ENCODE measurements at places on chromosomes 7 and 10. TPM values are rescaled to one million over a fixed set of nuclear protein-coding genes. Genes with fewer than 3 reads are reported as not detected.

The CASP7 gene
- 35.4 TPM for total RNA-seq

The HOXA9 gene
- total RNA-seq, result 17.1 TPM

The SPDYE6 gene
- total RNA-seq, result not detected

DNA sequence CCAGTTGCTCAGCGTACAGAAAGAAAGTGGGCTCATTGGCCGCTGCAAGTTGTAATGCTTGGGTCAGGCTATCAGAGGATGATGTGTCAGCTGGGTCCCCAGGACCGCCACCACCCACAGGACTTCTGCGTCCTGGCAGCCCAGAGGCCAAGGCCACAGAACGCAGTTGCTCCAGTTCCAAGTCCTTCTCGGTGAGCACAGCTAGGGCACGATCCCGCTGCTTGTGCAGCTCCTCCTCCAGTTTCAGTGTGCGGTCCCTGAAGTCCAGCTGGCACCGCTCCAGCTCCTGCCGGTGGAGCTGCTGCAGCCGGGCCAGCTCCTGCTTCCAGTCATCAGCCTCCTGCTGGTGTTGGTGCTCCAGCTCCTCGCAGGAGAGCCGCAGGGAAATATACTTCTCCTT lies 3.0 kb downstream of the GCC1 start:
- peak; percentile 36 for DNase-seq

DNA sequence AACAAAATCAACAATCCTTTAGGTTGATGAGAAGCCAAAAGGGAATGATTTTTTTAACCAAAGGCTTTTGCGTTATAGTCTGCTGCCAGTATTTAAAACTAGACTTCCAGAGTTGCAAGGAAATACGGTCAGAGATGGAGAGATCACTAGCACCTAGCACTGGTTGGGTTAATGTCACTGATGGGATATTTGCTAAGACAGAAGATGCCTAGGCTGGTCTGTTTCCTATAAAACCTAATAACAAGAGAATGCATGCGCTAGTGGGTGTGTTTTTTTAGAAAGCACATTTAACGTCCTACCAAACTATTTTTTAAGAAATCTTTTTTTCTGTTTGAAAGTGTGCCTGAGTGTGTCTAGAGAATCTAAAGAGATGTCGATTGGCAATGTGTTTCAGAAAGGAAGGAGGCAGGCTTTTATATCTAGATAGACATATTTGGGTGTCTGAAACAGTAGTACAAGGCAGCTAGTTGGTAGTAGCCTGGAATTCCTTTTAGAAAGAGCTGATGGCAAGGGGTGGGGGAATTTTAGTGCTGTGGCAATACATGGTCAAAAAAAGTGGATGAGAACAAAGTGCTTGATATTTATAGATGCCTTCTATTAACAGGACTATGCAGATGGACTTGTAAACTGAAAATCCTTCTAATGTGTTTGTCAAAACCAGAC lies 863 bp downstream of the CALD1 start:
- peak; percentile 30 for DNase-seq

DNA sequence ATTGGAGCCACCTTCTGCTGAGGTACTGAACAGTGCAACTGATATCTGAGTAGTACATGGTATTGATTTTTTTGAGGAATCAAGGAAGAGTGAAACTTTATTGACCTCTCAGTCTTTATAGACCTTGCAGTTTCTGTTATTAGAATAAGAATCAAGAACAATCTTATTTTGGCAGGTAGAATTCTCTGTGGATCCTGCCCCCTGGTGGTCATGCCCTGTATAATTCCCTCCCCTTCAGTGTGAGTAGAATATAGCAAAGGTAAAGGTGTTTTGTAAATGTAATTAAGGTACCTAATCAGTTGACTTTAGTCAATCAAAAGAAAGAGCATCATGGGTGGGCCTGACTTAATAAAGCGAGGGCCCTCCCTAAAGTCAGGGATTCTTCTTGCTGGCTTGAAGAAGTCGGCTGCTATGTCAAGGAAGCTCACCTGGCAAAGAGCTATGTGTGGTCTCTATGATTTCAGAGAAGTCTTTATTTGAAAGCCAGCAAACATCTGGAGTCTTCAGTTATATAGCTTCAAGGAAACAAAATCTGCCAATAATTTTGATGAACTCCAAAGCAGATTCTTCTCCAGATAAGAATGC lies 142.8 kb downstream of the LSM5 start:
- peak; percentile 2 for DNase-seq

- DNase-seq, result no peak
Observed at GRCh38 chr10:63582690-63583089, 61.5 kb downstream of the REEP3 start.

GRCh38 chr10:1670541-1671365 lies 66.6 kb downstream of the ADARB2 start:
- DNase-seq, result no peak

GRCh38 chr7:112858838-112859237 lies 68.6 kb upstream of the TMEM168 start:
- no peak for DNase-seq

DNA sequence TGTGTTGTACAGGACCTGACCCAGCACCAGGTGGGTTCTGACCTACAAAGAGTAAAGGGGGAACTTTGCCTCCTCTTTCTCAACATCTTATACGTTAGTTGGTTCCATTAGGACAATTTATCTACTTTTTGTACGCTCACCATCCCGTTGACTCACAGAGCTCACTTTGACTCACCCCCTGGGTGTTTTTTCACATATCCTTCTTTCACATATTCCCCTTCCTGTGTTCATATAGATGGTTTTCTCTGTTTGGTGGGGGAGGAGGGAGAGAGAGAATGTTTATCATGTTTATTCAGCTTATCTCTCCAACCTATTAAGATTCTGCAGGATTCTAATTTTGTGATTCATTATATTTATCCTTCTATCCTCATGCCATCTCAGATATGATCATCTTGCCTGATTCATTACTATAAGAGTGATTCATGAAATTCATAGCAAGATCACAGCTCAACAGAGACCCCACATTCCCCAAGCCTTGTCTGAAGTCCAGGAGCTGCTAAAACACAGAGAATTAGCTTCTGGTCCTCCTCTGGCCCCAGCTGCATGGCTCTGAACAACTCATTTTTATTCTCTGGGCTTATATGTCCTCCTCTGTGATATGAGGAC lies 37.2 kb downstream of the PRSS2 start:
- DNase-seq, result no peak

GRCh38 chr10:118767297-118768040 lies 12.7 kb upstream of the CACUL1 start:
- DNase-seq, result no peak

DNA sequence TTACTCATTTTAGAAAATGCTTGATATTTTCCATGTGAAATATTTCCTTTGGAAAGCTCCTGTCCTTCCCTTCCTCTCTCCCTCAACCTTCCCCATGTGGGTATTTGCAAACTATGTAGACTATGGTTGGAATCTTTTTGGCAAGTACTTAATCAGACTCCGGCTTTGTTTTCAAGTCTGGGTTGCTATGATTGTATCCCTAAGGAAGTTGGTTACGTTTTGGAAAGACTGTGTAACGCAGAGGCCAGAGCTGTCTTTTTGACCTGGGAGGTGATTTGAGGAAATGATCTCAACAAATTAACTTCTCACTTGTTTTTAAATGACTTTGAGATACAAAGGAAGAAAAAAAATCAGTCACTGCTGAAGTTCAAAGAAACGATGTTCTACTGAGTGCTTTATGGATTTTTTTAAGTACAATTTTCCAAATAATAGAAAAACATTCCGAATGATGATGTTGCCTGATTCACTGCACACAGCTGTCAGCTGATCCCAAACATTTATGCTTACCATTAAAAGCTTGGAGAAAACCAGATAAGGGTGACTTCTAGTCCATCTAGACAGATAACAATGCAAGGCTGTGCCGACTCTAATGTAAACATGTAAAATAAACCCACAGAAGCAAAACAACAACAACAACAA lies 145.5 kb upstream of the CELF2 start:
- DNase-seq, result peak; percentile 86

DNA sequence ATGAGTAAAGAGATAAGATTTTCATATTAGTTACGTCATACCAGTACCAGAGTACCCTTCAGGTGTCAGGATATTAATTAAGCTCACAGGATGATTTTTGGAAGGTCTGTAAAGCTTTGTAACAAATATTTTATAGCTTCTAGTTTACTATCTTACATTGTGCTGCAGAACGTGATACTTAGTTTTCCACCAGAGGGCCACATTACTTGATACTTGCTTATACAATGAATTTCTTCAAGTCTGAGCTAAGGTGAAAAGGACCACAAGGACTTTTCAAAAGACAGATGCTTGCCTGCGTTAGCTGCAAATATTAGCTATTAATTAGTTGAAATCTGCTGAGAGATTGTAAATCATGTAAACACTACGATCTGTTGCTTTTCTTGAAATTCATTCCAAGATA lies 12.2 kb downstream of the FOXP2 start:
- peak; percentile 32 for DNase-seq

- no peak for DNase-seq
Observed at GRCh38 chr7:127980901-127981300, 50.3 kb downstream of the LRRC4 start.

- peak; percentile 78 for DNase-seq
Observed at GRCh38 chr7:134761266-134761665, 18.2 kb upstream of the CALD1 start.

Data from fibroblast of villous mesenchyme (primary cell).